ENCODE measurements at places on chromosomes 1 and 21. TPM values are rescaled to one million over a fixed set of nuclear protein-coding genes. Genes with fewer than 3 reads are reported as not detected.

The AKR7A3 gene
- total RNA-seq = 0.40 TPM

The TEX38 gene
- total RNA-seq = not detected

The MYOG gene
- total RNA-seq = not detected

GRCh38 chr1:38097284-38097898, 50.8 kb upstream of the POU3F1 start:
- no peak for DNase-seq
- no peak overlapping the region for H3K4me3 ChIP-seq
- H3K36me3 ChIP-seq = no peaks in the 10 kb centered on the region
- H3K4me1 ChIP-seq = no peaks in the 10 kb centered on the region
- H3K27ac ChIP-seq = no peak overlapping the region
- H3K27me3 ChIP-seq = peaks cover 40% of the 10 kb centered on the region

- no peak for DNase-seq
- H3K4me3 ChIP-seq = no peak overlapping the region
- no peaks in the 10 kb centered on the region for H3K27me3 ChIP-seq
- peak overlapping the region; percentile 83 for H3K27ac ChIP-seq
Measured at GRCh38 chr1:58883888-58884482, 100.1 kb upstream of the JUN start.

DNA sequence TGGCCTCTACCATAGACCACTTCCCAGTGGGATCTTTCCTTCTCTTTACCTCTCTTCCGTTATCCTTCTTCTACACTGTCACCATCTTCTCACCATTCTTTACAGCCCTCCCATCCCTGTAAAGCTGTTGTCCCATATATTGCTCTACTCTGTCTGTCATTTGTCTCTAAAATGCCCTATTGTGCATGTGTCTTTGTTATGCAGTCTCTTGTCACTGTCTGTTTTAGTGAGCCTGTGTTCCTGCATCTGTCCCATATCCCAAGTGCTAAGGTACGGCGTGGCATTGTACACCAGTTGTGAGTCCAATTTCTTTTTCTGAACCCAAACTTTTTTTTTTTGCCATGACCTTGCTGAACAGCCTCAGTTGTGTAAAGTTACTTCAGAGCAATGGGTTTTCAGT, 8.8 kb upstream of the ZBTB18 start:
- no peak overlapping the region for H3K27ac ChIP-seq
- H3K4me1 ChIP-seq = peaks cover 8% of the 10 kb centered on the region
- H3K36me3 ChIP-seq = no peaks in the 10 kb centered on the region

DNA sequence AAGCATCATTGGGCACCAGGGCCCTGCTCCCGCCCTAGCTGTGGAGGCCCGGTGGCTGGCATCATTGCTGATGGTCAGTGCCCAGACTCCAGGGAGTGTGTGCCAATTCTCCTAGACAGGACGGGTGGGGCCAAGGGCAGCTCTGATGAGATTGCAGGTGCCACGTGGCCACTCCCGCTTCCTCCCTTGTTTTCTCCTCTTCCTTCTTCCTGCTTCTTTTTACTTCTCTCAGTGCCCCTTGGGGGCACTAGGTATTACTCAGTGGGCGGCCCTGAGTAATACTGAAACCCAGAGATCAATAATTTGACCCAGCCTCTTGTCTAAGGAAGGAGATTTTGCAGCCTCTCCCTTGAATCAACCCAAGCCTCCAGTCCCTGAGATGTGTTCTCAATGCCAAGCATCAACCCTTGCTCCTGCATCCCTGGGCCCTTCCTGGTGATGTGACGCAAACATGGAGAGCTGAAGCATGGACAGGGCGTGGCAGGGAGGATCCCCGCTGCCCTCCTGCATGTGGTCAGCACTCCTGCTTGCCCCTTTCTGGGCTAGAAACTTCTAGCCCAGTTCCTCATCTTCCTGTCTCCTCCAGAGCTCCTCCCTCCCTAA, 32.4 kb downstream of the CDK18 start:
- H3K4me1 ChIP-seq = peaks cover 25% of the 10 kb centered on the region
- no peaks in the 10 kb centered on the region for H3K36me3 ChIP-seq
- no peak overlapping the region for H3K4me3 ChIP-seq
- DNase-seq = peak; percentile 59
- H3K27ac ChIP-seq = peak overlapping the region; percentile 50
- H3K27me3 ChIP-seq = no peaks in the 10 kb centered on the region

DNA sequence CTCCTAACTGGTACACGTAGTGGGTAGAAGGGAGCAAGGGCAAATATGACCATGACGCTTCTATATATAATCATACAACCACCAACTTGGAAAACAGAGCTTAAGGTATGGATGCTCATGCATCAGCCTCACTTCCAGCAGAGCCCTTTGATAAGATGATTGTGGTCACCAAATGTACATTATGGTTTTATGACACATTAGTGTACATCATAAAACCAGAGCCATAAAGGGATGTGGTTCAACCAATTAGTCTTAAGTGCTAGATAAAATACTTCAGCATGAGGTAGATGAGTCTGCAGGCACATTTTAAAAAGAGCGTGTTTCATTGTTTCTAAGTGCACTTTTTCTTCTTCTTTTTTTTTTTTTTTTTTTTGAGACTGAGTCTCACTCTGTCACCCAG, 43.7 kb downstream of the NIBAN1 start:
- peaks cover 18% of the 10 kb centered on the region for H3K4me1 ChIP-seq
- H3K4me3 ChIP-seq = peak overlapping the region; percentile 48
- H3K27ac ChIP-seq = peak overlapping the region; percentile 29
- H3K36me3 ChIP-seq = no peaks in the 10 kb centered on the region
